RPMI8226 (cell line): ENCODE measurements at places on chromosomes 5 and 9.

- DNase-seq = no peak
These were observed 93.7 kb upstream of the DAP start for GRCh38 chr5:10854506-10855277.

- DNase-seq = no peak
These were observed 26.6 kb downstream of the PTPDC1 start for GRCh38 chr9:94110821-94111252.

- DNase-seq = no peak
These were observed 5.3 kb upstream of the SLC25A48 start for GRCh38 chr5:135829179-135829578.

GRCh38 chr5:143177263-143177983 is 226.1 kb downstream of the NR3C1 start:
- DNase-seq = peak; percentile 54

DNA sequence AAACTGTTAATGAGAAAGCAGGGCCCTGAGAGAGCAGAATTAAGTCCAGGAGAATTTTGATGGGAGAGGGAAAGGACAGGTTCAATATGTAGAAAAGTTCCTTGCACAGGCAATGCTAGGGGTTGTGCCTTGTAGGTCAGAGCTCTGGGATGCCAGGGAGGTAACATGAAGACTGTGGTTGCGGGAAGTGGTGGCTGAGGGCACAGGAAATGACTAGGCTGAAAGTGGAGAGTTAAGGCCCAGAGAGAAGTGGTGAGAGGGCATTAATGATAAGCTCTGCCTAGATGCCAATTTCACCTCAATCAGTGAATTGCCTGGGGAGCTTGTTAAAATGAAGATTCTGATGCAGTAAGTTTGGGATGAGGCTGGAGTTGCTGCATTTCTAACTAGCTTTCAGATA is 31.5 kb upstream of the PPP3R2 start:
- DNase-seq = no peak

- no peak for DNase-seq
These were observed 38.1 kb downstream of the MAP1B start for GRCh38 chr5:72145348-72145747.

DNA sequence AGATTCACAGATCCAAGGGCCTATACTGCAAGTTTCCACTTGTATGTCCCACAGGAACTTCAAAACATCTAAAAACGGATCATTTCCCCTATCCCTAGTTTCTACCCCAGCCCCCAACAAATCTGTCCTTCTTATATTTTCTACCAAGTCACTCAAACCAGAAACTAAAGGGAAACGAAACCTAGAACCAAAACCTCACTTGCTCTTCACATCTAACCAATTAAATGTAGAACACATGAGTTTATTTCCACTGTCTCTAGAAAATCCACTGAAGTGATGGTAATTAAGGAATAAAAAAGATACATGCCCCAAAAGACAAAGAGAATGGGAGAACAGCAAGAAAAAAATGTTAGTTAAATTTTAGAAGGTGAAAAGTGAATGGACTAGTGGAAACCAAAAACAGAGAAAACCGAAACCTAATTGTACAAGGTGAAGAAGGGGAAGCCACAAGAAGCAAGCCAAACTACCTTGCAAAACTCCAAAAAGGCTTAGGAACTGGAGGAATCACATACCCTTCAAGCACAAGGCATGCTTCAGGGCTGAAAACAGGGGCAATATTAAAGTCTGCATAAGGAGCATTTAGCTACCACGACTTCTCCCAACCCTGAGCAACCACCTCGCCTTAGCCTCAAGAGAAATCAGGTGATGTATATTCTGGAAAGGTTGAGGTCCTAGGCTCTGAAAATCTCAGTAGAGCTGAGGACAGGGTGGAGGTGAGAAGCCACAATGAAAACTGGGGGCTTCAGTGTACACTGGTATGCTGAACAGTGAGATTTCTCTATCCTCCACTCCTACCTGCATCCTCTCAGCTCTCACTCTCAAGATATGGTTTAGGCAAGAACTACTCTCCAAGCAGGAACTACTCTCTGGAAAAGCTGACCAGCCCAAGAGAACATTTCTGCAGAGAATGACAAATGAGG is 11.1 kb downstream of the SMU1 start:
- peak; percentile 35 for DNase-seq

GRCh38 chr9:33260372-33260771 is 4.1 kb downstream of the BAG1 start:
- DNase-seq = no peak

DNA sequence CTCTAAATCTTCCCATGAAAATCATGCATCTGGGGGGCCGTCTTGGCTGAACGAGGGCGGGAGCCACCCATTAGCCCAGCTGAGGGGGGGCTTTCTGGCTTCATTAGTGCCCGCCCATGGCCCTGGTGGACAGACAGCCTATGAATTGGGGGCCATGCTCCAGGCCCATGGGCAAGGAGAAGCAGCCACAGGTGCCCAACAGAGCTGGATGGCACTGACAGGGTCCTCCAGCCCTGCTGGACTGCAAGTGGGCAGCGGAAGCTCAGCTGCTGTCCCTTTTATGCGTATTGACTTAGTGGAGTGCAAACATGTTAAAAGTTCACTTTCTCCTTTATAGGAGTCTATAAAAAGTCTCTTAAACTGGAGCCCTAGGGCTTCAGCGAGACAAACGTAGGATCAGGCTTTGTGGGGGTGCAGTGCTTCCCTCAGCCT is 75.3 kb downstream of the MACROH2A1 start:
- DNase-seq = no peak

- no peak for DNase-seq
These were observed 2.0 kb upstream of the SPINK9 start for GRCh38 chr5:148333262-148333849.

- no peak for DNase-seq
These were observed 174.3 kb downstream of the PAPPA start for GRCh38 chr9:116327701-116328405.

- no peak for DNase-seq
These were observed 45.3 kb upstream of the CDH9 start for GRCh38 chr5:27083449-27084415.

- DNase-seq = peak; percentile 87
These were observed 15.8 kb downstream of the CWC27 start for GRCh38 chr5:64784451-64785025.

DNA sequence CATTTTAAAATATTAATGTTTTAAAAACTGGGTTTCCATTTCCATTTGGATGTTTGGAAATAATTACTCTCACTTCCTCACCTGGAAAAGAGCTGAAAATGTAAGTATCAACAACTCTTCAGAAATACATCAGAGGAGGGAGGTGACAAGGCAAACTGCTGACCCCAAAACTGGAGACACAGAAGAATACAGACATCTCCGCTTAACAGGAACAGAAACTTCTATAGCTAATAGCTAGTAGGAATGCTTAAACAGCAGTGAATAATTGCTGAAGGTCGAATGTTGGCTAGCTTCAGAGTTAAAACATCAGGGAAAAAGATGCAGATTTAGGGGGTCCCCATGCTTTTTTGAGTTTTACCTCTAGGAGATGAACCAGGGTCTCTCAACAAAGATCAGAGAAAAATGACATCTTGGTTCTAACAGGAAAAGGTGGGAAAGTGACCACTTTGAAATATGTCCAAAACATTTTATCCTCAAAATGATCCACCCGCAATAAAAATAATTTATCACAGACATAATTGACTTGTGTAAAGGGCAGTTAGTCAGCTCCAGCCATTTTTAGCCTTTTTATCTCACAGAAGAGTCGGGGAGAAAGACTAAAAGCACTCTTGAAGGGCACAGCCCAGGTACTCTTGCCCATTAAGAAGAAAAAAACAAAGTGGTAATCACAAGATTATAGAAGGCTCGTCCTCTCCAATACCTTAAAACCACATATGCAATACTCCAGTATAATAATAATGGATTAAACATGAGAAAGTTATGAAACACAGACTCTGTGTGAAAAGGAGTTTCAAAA is 1474.9 kb downstream of the EFNA5 start:
- DNase-seq = peak; percentile 8

- DNase-seq = no peak
These were observed 45.2 kb downstream of the YIPF5 start for GRCh38 chr5:144125163-144125726.

GRCh38 chr9:129505270-129505902 is 115.5 kb downstream of the C9orf50 start:
- DNase-seq = no peak

DNA sequence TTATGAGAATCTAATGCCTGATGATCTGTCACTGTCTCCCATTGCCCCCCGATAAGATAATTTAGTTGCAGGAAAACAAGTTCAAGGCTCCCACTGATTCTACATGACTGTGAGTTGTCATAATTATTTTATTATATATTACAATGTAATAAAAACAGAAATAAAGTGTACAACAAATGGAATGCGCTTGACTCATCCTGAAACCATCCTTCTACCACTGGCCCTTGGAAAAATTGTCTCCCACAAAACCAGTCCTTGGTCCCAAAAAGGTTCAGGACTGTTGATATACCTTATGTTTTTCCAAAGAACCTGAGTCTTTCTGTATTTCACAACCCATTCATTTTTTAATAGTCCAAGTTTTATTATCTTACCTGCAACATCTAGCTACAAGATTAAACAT is 403.5 kb downstream of the TAF11L14 start:
- no peak for DNase-seq

- no peak for DNase-seq
These were observed 7.4 kb upstream of the MRPS2 start for GRCh38 chr9:135492886-135493669.

DNA sequence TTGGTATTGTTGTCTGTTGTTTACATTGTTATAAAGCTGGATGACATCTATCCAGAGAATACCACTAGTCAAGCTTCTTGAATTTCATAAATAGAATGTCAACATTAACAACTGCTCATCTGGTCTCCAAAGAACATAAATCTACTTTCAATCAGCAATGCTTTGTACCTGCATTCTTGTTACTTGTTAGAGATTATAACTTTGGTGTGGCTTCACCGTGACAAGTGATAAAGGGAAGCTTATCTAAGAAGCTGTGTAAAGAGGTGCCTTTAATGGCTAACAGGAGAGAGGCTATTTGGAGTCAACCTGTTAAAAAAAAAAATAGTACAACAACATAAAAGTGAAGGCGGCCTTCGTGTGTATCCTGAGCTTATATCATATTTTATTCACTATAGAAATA is 41.8 kb downstream of the MUSK start:
- DNase-seq = no peak

GRCh38 chr9:13035822-13036221 is 243.7 kb downstream of the MPDZ start:
- no peak for DNase-seq

DNA sequence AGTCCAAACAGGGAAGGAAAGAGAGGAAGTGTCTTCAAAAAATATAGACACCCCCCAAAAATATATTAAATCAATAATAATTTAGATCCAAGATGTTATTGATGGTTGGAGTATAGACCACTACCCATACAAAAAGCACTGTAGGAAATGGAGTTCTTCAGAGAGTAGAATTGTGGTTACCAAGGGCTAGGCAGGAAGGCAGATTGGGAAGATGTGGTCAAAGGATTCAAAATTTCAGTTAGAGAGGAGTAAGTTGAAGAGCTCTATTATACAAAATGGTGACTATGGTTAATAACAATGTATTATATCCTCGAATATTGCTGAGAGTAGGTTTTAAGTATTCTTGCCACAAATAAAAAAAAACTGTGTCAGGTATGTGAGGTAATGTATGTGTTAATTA is 149.4 kb downstream of the CWC27 start:
- no peak for DNase-seq

- no peak for DNase-seq
These were observed 24.7 kb downstream of the SLC9A3 start for GRCh38 chr5:499233-500209.

GRCh38 chr9:75039801-75040200 is 11.7 kb upstream of the CARNMT1 start:
- DNase-seq = no peak

DNA sequence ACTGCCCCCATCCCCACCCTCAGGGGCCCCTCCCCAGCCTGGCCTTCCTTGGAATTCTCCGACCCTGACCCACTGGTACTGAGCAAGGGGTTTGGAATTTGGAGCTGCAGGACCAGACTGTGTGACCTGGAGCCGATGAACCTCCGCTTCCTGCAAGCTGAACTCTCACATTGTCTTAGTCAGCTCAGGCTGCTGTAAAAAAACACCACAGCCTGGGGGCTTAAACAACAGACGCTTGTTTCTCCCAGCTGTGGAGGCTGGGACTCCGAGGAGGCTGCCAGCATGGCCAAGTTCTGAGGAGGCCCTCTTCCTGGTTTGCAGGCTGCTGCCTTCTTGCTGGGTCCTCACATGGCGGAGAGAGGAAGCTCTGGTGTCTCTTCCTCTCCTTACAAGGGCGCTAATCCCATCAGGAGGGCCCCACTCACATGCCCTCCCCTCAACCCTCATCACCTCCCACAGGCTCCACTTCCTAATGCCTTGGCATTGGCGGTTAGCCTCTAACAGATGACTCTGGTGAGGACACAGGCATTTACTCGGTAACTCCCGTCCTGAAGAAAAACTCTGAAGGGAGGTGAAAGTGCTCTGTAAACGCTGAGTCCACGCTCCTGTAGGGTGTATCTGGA is 42.4 kb downstream of the C5orf15 start:
- no peak for DNase-seq
